ENCODE measurements at places on chromosomes 7 and 10.

- DNase-seq, result no peak
Observed at GRCh38 chr7:20929199-20929598, 142.5 kb upstream of the SP8 start.

DNA sequence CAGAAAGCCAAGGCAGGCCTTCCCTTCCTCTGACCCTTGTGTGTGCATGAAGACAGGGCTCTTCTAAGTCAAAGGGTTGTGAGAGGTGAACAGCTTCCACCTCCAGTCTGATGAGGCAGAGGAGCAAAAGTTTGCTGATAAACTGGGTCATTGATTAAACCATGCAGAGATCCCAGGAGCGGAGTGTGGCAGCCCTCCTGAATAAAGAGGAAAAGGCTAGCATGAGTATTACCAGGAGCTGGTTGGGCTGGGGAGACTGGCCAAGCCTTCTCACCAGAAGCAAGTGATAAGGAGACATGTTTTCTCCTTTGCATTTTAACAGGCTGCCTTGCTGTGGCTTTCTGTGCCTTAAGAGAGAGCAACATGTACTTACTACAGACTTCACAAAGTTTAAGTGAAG lies 10.2 kb downstream of the LMOD2 start:
- no peak for DNase-seq

GRCh38 chr7:15199482-15199881 lies 296.9 kb upstream of the DGKB start:
- no peak for DNase-seq

DNA sequence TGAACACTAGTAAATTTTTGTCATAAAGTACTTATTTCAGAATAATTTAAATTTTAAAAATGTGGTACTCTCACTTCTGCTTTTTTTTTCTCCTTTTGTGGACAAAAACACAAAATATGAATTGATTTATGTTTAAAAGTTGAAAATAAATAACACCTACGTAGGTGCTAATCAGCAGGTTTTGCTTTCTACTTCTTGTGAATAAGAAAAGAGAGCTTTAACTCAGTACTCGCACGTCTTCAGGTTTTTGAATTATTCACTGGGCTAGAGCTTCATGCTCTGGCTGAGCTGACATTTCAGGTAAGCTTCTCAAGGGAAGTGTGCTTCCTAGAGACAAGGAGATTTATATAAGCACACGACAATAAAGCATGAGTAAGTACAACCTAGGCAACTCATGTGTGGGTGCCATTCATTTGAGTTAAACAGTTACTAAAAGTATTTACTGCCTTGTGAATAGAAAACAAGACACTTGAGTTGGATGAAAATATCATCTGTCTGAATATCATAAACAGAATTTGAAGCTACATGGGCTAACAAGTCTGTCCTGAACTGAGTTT lies 190.0 kb upstream of the POT1 start:
- DNase-seq, result no peak

DNA sequence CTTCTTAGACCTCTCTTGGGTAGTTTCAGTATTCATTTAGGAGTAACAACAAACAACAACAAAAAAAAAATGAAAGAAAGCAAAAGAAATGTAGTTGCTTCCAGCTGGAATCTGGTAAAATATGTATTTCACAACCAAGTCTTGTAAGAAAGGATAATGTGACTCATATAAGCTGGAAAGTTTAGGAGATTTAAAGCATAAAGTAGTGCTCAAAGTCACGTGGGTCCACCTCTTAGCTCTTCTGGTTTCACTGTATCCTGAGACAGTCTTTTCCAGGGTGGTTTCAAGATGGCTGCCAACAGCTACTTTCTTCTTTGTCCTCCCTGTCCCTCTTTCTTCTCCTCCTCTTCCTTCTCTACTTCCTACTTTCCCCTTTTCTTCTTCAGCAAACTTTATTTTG lies 69.5 kb upstream of the CDK13 start:
- no peak for DNase-seq

GRCh38 chr7:151381348-151382078 lies 28.3 kb downstream of the WDR86 start:
- DNase-seq, result peak; percentile 73

- no peak for DNase-seq
Observed at GRCh38 chr10:62082729-62083411, 181.4 kb downstream of the ARID5B start.

GRCh38 chr7:5567790-5568189 lies 144.2 kb upstream of the TNRC18 start:
- DNase-seq, result peak; percentile 22

DNA sequence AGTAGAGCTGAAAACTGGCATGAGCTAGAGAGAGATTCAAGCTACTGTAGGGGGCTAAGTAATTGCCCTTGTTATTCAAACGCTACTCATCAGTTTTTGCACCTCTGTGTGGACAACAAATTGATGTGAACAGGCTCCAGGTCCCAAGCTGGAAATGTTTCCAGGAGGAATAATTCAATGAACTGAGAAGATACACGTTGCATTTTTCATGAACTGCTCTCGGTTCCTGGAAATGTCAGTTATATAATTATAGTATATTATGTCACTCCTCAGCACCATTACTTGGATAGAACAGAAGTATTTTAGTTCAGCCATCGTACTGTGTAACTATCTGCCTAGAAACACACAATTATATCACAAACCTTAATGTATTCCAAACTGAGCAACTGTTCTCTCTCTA lies 65.9 kb upstream of the A1CF start:
- DNase-seq, result no peak

DNA sequence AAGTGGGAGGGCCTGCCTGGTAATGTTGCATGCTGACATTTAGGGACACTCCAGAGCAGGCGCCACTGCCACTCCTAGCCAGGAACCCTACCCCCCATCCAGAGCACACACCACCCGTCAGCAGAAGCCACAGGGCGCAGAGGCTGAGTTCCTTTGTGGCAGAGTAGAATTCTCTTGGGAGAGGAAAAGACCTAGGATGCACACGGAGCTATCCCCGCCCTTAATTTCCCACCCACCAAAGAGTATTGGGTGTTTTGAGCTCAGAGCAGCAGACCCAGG lies 702 bp upstream of the INSYN2A start:
- no peak for DNase-seq

- DNase-seq, result no peak
Observed at GRCh38 chr7:1081931-1082401, 5.9 kb upstream of the GPER1 start.

- no peak for DNase-seq
Observed at GRCh38 chr7:108015740-108016139, 12.8 kb upstream of the LAMB1 start.

DNA sequence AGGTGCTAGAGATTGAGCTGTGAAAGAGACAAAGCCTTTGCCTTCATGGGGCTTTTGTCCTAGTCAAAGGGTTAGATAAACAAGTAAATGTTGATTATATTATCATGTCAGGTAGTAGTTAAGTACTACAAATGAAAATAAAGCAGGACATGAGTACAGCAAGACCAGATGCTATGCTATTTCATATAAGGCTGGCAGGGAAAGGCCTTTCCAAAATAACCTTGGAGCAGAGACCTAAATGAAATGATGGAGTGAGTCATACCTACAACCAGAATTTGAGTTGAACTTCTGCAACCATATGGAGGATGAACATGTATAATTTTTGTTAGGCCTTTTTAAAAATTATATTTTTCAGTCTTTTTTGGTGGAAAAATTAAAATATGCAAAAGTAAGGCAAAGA lies 23.6 kb upstream of the SEMA4G start:
- no peak for DNase-seq

DNA sequence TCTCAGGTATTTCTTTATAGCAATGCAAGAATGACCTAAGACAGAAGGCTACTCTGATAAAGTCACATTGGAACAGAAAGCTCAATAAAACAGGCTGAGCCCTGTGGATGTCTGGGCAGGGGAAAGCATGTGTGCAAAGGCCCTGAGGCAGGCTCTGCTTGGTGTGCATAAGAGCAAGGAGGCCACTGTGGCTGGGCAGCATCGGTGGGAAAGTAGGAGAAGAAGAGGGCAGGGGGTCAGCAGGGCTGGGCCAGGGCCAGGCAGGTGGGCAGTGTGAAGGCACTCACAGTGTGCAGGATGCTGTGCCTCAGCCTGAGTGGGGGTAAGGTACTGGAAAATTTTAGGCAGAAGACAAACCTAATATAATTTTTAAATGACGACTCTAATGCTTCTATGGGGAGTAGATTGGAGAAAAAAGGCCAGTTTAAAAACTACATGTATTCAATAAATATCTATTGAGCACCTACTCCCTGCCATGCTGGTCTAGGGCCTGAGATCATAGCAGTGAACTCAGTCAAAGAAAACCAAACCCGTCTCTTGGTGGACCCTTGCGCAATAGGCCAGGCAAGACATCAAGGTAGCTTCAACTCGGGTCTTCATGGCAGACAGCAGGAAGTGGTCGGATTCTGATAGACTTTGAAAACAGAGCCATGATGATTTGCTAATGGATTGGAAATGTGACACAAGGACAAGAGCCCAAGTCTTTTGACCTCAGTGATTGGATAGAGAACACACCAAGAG lies 572.3 kb downstream of the TCERG1L start:
- DNase-seq, result no peak

- DNase-seq, result no peak
Observed at GRCh38 chr7:3960050-3960763, 659.2 kb downstream of the SDK1 start.

DNA sequence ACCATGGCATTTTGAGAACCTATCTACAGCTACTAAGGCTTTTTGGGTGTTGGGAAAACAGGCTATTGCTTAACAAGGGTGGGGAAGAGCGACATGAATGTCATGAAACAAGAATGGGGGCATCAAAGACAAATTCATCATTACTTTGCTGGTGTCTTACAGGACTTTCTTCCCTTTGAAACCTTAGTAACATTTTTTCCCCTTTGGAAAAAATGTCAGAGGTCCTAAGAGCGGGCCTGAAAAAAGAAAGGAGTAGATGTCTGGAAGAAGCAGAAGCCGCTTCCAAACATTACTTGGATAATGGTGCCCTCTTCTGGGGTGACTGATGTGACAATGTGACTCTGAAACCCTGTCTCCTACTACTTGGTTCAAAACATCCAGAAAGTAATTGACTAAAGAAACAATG lies 3.8 kb upstream of the DDX50 start:
- DNase-seq, result peak; percentile 51

GRCh38 chr10:49116509-49117375 lies 1.4 kb upstream of the VSTM4 start:
- DNase-seq, result no peak

DNA sequence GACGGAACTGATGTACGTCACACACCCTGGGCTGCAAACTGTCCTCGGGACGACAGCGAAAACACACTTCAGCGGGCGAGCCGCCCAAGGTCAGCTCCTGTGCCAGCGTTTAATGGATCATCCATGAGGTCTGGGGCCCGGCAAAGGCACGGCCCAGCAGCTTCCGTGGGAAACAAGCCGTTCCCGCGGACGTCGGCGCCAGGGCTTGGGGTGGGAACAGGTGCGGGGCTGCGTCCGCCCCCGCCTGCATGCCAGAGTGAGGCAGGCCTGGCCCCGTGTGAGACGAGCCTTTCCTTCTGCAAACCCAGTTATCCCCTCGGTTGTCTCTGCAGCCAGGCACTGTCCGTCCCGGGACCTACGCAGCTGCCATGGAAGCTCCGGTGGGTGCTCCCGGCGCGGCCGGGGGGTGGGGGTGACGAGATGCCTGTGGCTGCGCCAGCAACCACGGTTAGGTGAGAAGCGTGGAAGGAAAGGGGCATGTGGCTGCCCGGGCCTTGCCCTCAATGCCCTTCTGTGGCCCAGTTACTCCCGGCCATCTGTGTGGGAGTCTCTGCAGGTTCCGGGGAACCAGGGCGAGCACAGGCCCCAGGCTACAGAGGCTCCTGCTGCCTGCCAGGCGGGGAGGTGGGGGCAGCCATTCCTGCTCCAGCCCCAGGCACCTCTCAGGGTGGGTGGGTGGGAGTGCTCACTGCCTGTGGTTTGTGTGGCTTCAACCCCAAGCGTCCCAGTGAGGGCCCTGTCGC lies 42.2 kb upstream of the PDGFA start:
- DNase-seq, result no peak

GRCh38 chr7:105127179-105127578 lies 113.2 kb downstream of the KMT2E start:
- DNase-seq, result no peak

DNA sequence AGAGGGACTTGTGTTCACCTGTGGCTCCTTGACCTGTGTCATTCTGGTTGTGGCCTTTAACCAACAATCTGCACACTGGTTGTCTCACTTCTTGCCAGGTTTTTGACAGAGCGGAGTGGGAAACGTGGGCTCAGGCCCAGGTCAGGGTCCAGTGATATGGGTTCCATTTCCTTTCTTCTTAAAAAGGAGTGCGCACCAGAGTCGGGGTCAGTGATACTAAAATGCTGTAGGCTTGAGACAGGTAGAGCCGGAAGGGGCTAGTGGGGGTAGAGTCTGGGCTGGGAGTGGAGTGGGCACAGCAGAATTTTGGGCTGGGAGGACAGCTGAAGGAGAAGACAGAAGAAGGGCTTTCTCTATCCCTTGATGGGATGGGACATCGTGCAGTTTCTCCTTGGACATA lies 61.2 kb downstream of the SH2D4B start:
- no peak for DNase-seq

DNA sequence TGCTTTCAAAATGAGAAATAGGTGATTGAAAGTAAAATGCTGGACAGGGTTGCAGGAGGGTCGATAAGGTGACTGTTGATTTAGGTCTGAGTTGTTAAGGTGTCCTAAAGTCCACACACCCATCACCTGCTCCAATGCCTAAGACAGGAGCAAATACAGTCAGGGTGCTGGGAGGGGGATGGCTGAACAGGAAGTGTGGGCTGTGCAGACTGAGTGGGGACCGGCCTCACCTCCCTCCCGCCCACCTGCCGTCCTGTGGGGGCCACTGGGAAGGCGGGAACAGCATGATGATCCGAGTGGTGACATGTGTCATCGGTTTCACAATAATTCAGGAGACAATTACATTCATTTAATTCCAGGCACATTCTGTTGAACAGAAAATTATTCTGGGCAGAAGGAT lies 260.8 kb downstream of the DNAJB6 start:
- no peak for DNase-seq

DNA sequence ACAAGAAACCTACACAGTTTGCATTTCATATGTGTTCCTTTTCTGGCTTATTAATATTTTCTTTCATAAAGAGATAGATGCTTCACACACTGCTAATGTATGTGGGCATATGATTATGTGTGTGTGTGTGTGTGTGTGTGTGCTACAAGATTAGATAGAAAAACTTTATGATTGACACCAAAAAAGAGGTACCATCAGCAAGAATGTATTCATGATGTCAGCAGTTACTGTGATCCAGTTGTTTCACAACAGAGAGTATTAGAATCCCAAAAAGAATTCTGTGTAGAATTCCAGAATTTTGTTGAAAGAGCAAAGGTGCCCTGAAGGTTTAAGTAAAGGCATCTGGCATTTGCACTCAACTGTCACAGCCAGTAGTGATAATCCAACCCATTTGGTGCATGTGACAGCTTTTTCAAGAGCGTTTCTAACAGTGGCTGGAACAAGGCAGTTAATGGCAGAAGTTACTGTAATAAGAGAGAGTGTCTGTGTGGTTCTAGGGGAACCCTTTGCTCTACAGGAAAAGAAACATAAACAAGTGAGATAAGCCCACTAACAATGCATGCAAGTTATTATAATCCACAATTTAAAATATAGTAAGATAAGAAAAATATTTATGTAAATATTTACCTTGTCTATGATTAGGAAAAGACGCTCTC lies 16.6 kb downstream of the RELN start:
- DNase-seq, result no peak
